Testis (tissue), 5 donors: ENCODE measurements at places on chromosomes 16 and 17. TPM values are rescaled to one million over a fixed set of nuclear protein-coding genes. Genes with fewer than 3 reads are reported as not detected.
A peak's percentile ranks its signal among the peaks of the same experiment; 100 is the strongest.

GRCh38 chr17:67830440-67830839 lies 5.1 kb downstream of the BPTF start:
- DNase-seq: peak; percentile 50

GRCh38 chr16:1793578-1794220 lies at the start of gene IGFALS:
TSS of gene IGFALS (minus strand) at chr16:1793705. CDS start at chr16:1793652, 53 bp downstream.
- DNase-seq: no peak

The PIMREG gene
- polyA plus RNA-seq: 0.73 TPM

The SUMO2 gene
- polyA plus RNA-seq: 484 TPM
